Activated T-cell treated with anti-CD3 and anti-CD28 coated beads for 24 hours (primary cell): ENCODE measurements at places on chromosomes 2 and 18.

- DNase-seq, result no peak
Observed at GRCh38 chr18:74454279-74454751, 2.8 kb downstream of the DIPK1C start.

GRCh38 chr2:64942693-64943092, 46.5 kb upstream of the SLC1A4 start:
- no peak for DNase-seq

GRCh38 chr2:112959109-112959812, 18.5 kb upstream of the IL36G start:
- DNase-seq, result no peak

DNA sequence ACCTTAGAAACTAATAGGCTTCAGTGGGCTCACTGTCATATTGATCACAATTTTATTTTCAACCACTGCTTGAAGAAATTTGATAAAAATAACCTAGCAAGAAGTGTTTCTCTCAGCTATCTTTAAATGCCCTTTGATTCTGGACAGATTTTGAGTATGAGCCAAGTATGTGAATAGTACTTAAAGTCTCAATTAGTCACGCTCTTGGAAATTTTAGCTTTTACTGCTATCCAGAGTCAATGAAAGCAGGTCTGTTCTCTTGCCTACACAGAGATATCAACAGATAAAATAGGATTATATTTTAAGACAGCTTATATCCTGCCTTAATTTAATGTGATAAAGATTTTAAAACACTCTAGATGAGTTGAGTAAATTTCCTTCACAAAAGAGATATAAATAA, 337.3 kb downstream of the CBLN2 start:
- no peak for DNase-seq

DNA sequence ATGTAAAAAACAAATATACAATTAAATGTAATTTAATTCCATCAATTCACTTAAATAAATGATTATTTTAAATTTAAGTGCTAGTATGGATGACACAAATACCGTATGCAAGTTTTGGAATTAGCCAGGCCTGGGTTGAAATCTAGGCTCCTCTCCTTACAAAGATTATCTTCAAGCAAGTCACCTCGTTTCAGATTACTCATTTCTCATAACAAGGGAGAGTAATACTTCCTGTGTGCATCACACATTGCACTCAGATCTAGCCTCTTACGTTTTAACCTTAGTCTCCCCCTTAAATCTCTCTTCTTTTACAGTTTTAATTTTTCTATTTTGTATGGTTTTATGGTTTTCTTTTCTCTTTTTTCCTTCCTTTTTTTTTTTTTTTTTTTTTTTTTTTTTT, 1475.9 kb upstream of the NXPH2 start:
- no peak for DNase-seq

DNA sequence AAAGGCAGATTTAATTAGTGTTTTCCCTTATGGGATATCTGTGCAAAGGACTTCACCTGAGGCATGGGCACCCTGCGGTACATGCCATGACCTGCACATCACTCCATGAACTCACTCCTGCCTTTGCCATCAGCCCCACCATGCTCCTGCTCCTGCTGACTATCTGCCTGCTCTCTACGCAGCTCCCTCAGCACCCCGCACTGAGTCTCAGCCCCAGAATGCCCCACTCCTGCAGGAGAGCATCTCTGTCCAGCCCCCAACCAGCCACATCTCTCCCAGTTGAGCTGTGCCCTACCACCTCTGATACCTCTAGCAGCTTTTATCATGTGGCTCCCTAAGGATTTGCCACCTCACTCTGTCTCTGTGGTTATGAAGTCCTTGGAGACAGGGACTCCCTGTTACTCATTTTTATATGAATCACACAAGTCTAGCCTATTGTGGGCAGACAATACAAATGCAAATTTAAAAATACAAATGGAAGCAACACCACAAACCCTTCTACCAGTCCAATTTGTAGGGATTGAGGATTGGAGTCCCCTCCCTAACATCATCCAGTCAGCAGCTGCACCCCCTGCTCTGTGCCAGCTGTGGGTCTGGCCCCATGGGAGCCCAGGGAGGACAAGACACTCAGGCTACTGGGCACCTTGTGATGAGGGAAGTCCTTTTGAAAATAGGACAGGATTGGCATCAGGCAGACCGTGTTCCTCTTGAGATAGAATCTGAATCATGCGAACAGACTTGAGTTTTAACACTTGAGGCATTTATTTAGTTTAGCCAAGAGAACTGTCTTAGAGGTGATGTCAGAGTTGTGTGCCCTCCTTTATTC, 689.6 kb upstream of the HS6ST1 start:
- DNase-seq, result no peak

GRCh38 chr2:43057742-43058725, 168.4 kb downstream of the ZFP36L2 start:
- DNase-seq, result no peak

DNA sequence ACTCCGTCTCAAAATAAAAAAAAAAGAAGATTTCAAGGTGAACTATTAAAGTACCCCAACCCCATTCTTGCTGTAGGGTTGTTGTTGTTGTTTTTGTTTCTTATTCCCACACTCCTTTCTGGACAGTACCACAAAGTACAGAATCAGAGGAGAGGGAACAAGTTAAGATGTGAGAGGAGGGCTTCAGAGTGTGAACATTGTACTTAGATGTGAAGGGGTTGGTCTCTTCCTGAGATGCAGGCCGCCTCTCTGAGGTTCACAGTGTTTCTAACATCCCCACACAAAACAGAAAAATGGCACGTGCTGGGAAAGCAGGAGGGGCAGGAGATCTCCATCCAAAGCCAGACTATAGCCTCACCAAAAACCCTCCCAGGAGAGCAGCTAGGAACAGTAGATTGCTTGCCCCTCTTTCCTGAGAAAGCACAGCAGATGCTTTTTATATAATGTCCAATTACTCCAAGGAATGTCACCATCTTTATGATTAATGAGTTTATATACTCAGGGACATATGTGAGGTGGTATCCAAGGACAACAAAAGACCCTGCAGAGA, 22.6 kb downstream of the ADD2 start:
- no peak for DNase-seq

- no peak for DNase-seq
Observed at GRCh38 chr2:170950221-170950761, 21.2 kb downstream of the GORASP2 start.

GRCh38 chr2:223723954-223724411, 113.4 kb downstream of the AP1S3 start:
- DNase-seq, result no peak

DNA sequence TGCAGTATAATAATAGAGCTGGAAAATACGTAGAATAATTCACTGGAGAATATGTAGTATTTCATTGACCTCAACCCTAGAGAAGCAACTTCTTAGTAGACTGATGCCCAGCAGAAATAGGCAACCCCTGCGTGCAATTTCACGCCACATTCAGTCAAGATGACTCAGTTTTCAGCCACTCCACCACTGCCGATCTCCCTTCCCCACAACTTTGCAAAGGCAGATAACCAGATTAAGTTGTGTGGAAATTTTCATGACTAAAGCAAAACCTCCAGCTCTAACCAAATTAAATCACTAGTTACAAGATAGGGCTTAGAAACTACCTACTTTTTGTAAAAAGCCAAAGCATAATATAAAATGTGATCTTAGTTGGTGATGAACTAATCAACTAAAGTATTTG, 63.3 kb upstream of the STK17B start:
- peak; percentile 57 for DNase-seq
